ENCODE measurements at places on chromosomes 7 and 10.

- DNase-seq, result no peak
Observed at GRCh38 chr10:24385776-24386175, 176.8 kb downstream of the KIAA1217 start.

DNA sequence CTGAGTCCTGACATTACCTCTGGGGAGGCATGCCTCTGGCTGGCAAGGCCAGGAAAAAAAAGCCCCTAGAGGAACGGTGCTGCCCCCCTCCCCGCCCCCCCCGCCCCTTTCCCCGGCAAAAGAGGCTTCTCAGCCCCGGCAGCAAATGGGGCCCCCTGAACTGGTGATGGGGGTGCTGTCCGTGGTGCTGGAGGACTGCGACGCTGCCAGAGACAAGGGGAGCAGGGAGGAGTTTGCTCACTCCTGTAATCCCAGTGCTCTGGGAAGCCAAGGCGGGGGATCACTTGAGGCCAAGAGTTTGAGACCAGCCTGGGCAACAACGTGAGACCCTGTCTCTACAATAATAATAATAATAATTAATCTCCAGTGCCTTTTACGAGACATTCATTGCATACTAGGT lies 23.7 kb downstream of the SRRM3 start:
- DNase-seq, result no peak

GRCh38 chr10:42367532-42368230 lies 270.7 kb downstream of the ZNF33B start:
- DNase-seq, result peak; percentile 83

GRCh38 chr10:76396134-76396533 lies 964.7 kb downstream of the LRMDA start:
- DNase-seq, result no peak

DNA sequence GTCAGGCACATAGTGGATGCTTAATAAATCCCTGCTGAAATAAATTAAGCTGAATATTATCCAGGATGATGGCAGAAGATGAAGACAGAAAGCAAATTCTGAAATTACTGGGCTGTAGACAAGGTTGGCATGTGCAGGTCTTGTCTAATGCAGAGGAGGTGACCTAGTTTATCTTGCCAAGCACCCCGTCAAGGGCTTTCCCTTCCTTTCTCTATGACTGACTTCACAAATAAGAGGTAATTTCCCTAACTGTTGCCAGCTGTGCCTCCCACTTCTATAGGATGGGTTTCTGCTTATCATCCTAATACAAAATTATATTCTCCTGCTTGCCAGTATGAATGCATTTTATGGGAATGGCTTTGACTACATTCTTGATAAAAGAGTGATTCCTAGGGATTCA lies 38.0 kb downstream of the LHFPL3 start:
- no peak for DNase-seq

DNA sequence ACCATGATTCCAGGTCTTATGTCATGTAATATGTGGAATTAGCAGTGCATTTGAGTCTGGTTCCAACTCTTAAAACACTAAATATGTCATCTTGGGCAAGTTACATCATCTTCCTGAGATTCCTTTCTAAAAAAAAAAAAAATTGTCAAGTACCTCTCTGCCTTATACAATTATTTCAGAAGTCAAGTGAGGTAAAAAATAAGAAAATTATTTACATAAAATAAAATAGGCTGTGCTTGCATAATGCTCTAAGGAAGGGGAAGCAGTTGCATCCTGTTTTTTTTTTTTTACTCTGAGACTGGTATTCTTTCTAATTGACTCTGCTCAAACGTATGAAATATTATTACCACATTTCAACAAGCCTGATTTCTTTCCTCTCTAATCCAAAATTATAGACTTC lies 55.1 kb upstream of the SEMA3A start:
- DNase-seq, result no peak

DNA sequence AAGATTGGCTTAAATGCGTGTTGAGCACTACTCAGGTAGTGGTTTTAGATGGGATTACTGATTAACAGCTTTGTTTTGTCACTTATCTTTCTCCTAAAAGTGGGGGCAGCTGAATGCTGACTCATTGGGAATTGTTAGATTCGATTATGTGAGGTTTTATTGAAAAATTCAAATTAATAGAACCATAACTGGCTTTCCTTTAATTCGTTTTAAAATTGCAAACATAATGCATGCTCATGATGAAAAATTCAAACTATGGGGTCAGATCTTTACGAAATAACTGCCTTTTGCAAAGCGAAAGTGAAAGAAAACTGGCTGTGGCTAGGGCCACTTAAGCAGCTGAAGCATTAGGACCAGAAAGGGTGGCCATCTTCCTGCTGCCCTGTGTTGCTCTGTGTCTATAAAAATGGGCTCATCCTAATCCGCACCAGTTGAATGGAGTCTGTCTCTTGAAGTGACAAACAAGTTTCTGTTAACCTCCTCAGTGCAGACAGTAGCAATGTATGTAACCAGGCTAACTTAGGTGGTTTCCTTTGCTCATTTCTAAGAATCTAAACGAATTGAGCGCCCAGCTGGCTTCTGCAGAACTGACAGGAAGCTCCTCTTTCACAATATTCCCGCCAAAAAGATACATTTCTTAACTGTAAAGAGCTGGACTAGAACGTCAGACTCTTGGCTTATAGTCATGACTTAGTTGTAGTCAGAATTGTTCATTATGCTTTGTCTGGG lies 27.8 kb downstream of the DENND10 start:
- no peak for DNase-seq

GRCh38 chr7:13109201-13109600 lies 421.8 kb downstream of the ARL4A start:
- no peak for DNase-seq

DNA sequence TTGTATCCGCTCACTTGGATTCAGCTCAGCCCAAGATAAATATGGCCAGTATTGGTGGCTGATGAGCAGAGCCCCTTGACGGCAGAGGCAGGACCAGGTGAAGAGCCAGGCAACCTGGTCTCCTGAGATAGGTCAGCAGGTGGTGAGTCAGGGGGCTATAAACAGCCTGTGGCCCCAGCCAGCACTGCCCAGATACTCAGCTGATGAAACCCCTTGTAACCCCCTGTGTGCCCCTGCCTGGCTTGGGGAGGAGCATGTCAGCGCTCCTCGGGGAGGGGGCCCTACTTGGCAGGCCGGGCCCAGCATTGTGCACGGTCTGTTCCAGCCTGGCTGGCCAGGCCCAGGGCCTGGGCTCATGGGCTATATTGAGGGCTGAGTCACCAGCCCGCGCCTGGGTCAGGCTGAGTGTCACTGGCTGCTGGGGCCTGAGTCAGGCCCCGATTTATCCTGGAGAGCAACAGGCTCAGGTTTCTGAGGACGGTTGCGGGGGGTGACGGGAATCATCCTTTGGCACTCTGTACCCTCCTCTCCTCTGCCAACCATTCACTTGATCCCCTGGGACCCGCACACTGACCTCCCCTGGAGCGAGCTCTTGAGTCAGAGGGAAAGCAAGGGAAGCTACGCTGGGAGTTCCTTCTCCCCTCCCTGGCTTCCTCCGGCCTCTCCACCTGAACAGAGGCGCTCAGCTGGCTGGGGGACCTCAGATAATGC lies 2.8 kb upstream of the FLNC start:
- peak; percentile 43 for DNase-seq

DNA sequence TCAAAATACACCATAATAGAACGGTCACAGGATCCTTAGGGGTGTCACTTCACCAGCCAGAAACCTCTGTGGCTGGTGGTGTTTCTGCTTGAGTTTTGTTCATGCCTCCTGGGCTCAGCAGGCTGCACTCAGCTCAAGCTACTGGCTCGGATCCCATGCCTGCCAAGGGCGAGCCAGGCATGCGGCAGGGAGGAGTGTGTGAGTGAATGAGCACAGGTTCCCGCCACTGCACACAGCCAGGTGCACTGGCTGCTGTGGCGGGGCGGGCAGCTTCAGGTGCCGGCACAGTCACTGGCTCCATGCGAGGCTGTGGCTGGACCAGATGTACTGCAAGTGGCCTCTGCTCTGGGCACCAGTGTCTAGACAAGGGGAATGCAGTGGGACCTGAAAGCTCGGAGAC lies 29.5 kb downstream of the CLDN12 start:
- no peak for DNase-seq

- DNase-seq, result no peak
Observed at GRCh38 chr7:44438816-44439215, 51.6 kb downstream of the NUDCD3 start.

GRCh38 chr7:94382132-94382531 lies 12.6 kb upstream of the COL1A2 start:
- no peak for DNase-seq

DNA sequence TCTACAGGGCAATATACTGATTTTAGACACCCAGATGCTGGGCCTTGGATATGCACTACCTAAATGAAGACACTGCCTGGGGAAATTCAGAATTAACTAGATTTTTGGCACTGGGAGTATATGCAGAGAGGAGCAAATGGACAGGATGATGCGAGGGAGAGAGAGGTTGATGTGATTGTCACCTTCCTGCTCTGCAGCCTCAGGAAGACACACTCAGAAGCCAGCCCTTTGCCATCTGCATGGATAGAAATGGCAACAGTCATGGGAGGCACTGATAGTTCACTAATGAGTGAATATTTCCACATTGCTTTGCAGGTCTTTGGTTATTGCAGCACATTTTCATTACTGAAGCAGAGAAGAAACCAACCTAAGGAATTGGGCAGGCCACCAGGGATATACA lies 397.2 kb upstream of the NFE2L3 start:
- no peak for DNase-seq

GRCh38 chr7:41760293-41760692 lies 57.4 kb upstream of the INHBA start:
- DNase-seq, result no peak

GRCh38 chr10:11909618-11910017 lies 86.5 kb downstream of the PROSER2 start:
- no peak for DNase-seq

DNA sequence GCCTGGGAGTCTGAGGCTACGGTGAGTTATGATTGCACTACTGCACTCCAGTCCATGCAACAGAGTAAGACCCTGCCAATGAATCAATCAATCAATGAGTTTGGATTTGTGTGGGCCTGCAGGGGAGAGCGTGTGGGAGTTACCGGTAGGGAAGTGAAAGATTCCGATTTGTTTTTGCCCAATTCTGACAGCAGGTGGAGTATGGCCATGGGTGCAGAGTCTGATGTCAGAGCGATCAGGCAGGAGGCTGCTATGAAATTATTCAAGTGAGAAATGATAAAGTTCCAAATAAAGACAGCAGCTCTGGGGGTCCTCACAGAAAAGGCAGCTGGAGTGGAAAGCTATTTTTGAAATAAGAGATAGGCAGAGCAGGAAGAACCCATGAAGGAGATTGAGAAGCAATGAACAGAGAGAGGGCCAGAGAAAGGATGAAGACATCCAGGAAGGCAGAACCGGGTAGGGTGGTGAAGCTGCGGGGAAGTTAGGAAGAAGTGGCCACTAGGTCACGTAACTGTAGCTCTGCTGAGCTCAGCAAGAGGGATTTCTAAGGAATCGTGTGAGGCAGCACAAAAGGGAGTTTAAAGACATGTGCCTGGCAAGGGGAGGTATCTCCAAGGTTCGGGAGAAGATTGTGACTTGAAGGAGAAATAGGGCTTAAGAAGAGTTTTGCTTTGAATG lies 93.7 kb upstream of the NMT2 start:
- no peak for DNase-seq

GRCh38 chr7:1829111-1829510 lies 159.0 kb downstream of the ELFN1 start:
- DNase-seq, result peak; percentile 9

DNA sequence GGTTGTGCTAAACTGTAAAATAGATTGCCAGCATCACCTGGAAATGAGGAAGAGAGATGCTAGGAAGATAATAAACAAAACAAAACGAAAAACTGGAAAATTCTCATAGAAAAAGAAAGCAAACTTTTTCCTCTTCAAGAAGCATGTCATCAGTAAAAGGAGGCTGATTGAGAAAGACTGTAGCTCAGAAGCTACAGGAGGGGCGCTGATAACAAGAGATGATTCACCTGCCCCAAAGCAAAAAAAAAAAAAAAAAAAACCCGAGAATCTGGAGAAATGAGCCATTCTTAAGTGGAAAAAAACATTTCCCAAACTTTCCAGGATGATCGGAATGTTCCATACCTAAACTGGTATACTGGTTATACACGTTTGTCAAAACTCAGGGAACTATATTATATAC lies 130.5 kb upstream of the C1QL3 start:
- DNase-seq, result no peak

DNA sequence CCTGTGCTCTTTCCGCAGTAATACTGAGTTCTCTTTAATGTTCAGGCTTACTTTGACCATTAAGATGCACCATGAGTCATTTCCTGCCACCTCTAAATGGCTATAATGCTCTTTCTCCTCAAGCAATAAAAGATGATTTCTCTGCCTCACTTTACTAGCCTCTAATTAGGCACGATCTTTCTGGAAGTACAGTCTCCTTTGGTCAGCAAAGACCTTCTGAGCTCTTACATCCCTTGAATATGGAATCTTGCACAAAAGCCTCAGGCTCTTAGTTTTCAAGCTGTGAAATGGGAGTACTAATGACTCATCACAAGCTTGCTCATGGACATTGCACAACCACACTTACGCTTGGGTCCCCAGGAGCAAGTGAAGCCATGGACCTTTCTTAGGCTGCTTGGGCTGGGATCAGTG lies 85.9 kb downstream of the FRMD4A start:
- no peak for DNase-seq

- no peak for DNase-seq
Observed at GRCh38 chr10:109851616-109852474, 71.5 kb downstream of the XPNPEP1 start.

DNA sequence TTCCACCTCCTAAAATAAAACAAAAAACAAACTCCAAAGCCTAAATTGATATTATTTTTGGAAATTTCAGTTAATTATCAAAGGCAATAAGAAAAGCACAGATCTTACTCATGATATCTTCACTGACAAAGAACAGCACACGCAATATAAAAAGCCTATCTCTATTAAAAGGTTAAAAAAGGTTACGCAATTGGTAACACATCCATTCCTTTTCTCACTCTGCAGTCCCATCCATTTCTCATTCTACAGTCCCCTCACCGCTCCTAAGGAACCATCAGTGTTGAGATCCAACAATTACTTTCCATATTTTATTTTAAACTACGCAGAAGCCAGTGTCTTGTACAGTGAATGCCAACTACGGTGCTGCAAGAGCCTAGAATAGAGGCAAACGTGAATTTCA lies 1.3 kb downstream of the SEC61G start:
- no peak for DNase-seq

DNA sequence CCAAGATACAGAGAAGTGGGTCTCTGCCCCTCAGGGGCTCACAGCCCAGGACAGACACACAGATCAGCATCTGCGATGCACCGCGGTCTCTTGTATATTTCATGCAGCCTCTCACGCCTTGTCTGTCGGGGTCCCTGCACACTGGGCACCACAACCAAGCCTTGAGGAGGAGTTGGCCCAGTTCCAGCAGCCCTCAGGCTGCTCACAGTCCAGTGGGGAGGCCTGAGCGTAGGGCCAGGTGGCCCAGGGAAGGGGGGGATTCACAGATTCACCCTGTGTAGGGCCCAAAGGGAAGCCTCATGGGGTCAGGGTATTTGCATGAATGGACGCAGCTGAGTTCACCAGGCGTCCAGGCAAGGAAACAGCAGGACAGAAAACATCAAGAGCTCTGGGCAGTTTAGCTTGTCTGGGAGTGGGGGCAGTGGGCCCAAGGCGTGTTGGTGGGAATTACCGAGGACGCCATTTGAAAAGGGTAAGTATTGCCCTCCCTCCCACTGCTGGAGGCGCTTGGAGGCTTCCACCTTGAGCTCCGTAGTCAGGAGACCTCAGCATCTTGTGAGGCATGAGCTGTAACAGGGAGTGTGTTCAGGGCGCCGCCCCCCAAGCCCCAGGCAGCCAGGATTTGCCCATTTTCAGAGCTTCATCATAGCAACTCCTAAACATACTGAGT lies 129.1 kb upstream of the CHST15 start:
- no peak for DNase-seq

- DNase-seq, result no peak
Observed at GRCh38 chr7:143518521-143518920, 40.8 kb downstream of the TAS2R41 start.
